ENCODE measurements at places on chromosomes 13 and 19.

DNA sequence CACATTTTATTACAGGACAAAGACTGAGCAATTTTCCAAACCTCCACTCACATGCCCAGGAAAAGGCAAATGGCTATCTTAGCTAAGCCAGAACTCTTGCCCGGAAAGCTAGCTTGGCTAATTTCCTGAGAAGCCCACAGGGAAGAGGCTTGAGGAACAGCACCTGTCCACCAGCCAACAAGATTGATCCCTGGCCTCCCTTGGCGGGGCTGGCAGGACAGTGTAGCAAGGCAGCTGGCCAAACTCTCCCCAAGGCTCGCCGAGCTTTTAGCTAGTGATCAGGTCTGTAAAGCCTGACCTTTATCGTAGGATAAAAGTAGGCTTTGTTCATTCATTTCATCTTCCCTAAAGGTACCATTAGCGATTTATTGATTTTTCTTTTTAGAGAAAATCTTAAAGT, 101.4 kb downstream of the UQCRFS1 start:
- DNase-seq = no peak

DNA sequence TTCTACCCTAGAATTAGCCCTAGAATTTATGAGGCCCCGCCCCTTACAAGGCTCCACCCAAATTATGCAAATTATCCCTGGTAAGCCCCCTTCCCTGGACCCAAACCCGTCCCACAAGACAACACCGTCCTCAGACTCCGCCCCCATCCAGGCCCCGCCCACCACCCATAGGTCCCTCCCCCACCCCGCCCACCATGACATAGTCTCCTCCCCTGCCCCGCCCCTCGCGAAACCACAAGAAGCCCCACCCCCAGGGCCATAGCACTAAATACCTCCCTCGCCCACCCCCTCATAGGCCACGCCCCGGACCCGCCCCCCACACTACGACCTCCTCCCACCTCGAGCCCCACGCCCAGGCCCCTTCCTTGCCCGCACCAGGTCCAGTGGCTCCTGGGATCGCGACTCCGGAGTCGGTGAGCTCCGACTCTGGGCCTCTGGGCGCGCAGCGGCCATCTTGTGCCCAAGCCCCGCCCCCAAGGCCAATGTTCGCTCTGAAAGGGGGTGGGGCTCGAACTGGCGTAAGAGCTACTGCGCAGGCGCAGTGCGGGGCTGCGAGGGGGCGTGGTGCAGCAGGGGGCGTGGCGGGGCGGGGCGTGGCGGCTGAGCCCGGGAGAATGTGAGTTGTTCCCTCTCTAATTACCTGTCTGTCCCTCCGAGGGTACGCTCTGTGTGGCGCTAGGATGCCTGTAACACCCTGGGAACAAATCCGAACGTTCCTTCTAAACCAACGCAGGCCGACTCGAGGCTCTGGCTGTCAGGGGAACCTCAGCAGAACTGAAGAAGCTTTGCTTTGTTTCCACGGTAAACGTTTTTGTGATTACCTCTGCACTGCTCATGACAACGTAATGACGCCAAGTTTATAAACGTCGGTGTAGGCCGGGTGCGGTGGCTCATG, at the start of gene ZNF784:
Gene ZNF784 (minus strand): TSS at position 458 of the 895 bp plus-strand sequence. CDS start 5 bp downstream, at position 453.
- DNase-seq = peak; percentile 94

DNA sequence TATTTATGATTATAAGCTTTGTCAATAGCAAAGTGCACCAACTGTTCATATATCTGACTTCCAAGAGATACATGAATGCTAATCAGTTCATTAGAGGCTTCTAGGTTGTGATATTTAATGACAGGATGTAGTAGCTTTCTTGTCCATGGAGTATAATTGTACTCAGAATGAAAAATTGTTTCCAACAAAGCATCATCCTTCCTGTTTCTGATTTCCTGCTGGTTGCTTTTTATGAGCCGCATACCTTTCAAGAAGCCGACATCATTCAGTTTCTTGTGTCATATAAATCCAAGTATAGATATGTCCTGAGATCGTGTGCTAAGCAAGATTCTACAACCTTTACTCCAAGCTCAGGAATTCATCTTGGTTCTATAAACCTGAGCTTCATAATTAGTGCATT, 326.6 kb downstream of the DIAPH3 start:
- DNase-seq = no peak

GRCh38 chr13:59607780-59608233, 555.9 kb downstream of the DIAPH3 start:
- no peak for DNase-seq

GRCh38 chr19:38711726-38712153, 32.5 kb downstream of the CAPN12 start:
- no peak for DNase-seq

All from thymus (tissue), 14 donors.